ENCODE measurements at places on chromosomes 7 and 10. TPM values are rescaled to one million over a fixed set of nuclear protein-coding genes. Genes with fewer than 3 reads are reported as not detected.

DNA sequence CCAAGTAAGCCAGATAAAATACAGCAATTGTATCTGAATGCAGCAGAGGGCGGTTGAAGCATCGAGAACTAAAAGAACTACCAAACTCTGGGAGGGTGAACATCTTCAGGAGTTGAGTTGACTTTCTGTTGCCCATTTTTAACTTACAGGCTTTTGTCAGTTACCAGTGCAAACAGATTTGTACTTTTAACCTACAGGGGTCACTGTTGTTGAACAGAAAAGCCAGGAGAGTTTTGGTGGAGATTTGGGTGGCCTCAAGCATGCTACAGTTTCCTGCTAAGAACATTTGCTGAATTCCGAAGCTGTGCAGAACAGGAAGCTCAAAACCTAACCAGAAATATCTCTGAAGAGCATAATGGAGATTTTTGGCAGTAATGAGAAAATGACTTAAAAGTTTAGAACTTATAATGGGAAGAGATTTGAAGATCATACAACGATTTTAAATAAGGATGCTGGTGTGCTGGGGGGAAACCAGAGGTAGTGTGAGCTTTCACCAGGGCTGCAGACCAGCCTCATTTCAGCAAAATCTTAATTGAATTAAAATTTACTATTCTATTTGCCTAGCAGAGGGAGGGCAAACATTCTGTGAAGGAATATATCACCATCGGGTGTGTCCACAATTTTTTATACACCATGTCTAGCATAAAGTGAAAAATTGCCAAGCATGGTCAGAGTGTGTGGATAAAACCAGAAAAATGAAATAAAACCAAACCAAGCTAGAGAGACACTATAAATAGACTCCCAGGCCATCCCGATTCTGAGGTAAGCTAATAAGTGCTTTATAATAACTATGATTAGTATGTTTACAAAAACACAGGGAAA, 208.6 kb upstream of the CCDC6 start:
- DNase-seq = peak; percentile 60
- H3K4me1 ChIP-seq = no peaks in the 10 kb centered on the region
- no peak overlapping the region for H3K4me3 ChIP-seq
- no peaks in the 10 kb centered on the region for H3K36me3 ChIP-seq
- H3K27me3 ChIP-seq = no peaks in the 10 kb centered on the region

DNA sequence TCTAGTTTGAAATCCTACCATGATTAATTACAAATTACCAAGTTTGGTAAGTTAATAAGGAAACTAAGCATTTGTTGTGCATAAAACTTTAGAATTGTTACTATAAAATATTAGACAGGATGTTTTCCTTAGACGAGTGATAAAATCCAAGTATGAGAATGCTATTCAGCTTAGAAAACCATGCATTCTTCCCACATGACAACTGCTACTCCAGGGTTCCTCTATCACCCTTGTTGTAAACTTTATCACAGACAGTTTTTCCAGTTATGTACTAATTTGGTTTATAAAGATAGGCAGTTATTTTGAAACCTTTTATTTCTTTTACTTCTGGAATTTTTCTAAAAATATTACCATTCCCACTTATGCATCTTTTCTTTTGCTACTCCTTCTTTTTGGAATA, 52.0 kb downstream of the SIRT1 start:
- H3K4me1 ChIP-seq = no peaks in the 10 kb centered on the region
- no peaks in the 10 kb centered on the region for H3K27me3 ChIP-seq
- H3K27ac ChIP-seq = no peak overlapping the region
- H3K36me3 ChIP-seq = peaks cover 63% of the 10 kb centered on the region
- no peak for DNase-seq

- H3K27me3 ChIP-seq = no peaks in the 10 kb centered on the region
- H3K4me1 ChIP-seq = no peaks in the 10 kb centered on the region
- H3K4me3 ChIP-seq = no peak overlapping the region
- no peaks in the 10 kb centered on the region for H3K36me3 ChIP-seq
Measured at GRCh38 chr10:123912871-123913270, 21.3 kb upstream of the CPXM2 start.

DNA sequence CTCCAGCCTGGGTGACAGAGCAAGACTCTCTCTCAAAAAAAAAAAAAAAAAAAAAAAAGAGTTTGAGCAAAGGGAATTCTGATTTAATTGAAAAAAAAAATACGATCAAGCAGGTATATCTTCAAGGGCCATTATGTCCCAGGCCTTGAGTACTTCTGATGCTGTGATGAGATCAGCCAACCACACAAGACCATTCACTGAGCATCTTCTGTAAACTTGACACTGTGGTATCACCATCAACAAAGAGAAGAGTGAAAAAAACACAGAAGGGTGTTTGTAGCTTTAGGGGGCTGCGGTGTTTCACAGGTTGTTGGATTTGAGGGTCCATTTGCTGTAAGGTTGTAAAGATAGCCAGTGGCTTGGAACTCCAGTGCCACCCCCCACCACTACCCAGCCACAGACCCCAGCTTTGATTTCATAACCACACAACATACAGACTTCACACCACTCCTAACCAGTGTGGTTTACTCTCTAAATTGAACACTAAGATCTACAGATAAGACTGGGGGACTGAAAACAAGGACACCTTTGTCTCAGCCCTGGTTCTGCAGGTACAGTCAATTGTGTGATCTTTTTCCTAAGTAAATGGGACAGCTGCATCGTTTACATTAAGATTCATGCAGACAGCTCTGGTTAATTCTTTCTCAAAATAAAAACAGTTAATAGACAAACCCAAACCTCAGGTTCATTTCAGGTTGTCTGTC, 66.4 kb downstream of the CDC123 start:
- H3K4me1 ChIP-seq = no peaks in the 10 kb centered on the region
- H3K4me3 ChIP-seq = no peak overlapping the region

- H3K36me3 ChIP-seq = no peaks in the 10 kb centered on the region
- H3K4me3 ChIP-seq = no peak overlapping the region
- no peaks in the 10 kb centered on the region for H3K27me3 ChIP-seq
- no peaks in the 10 kb centered on the region for H3K4me1 ChIP-seq
- DNase-seq = no peak
Measured at GRCh38 chr10:52744057-52744805, 28.4 kb downstream of the MBL2 start.

The DNAJC1 gene
- 30.4 TPM for total RNA-seq

DNA sequence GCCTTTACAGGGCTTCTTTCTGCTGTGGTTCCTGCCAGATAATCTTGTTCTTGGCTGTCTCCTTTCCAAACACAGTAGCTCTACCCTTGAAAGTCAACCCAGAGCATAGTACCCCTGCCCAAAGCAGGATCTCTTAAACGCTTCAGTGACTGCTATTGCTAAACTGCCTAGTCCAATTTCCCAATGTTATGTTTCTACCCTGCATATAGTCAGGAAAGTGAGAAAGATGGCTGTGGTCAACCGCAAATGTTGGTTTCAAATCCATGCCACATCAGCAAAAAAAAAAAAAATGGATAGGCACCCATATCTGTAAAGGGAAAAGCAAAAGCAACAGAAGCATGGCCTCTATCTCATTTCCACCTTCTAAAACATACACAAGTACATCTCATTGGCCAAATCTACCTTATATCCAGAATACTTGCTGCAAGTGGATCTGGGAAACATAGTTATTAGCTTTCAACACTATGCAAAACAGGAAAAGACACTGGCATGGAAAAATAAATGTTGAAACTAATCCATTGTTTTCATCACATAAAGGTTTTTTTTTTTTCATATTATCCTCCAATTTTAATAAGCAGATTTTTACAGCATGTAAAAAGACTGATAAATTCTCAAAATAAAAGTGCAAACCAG, 59.8 kb downstream of the DNAJC1 start:
- H3K36me3 ChIP-seq = no peaks in the 10 kb centered on the region
- H3K27me3 ChIP-seq = no peaks in the 10 kb centered on the region
- no peak overlapping the region for H3K27ac ChIP-seq
- no peak overlapping the region for H3K4me3 ChIP-seq
- no peak for DNase-seq

The CYP3A7 gene
- not detected for total RNA-seq

GRCh38 chr7:110623436-110623835, 467.5 kb upstream of the LRRN3 start:
- DNase-seq = no peak
- no peak overlapping the region for H3K4me3 ChIP-seq
- H3K4me1 ChIP-seq = no peaks in the 10 kb centered on the region
- no peaks in the 10 kb centered on the region for H3K27me3 ChIP-seq
- no peaks in the 10 kb centered on the region for H3K36me3 ChIP-seq
- no peak overlapping the region for H3K27ac ChIP-seq

The TNKS2 gene
- 61.7 TPM for total RNA-seq

GRCh38 chr10:91007655-91008054, 86.8 kb upstream of the ANKRD1 start:
- no peaks in the 10 kb centered on the region for H3K36me3 ChIP-seq
- H3K4me1 ChIP-seq = no peaks in the 10 kb centered on the region
- DNase-seq = no peak
- H3K27me3 ChIP-seq = no peaks in the 10 kb centered on the region
- H3K27ac ChIP-seq = no peak overlapping the region

DNA sequence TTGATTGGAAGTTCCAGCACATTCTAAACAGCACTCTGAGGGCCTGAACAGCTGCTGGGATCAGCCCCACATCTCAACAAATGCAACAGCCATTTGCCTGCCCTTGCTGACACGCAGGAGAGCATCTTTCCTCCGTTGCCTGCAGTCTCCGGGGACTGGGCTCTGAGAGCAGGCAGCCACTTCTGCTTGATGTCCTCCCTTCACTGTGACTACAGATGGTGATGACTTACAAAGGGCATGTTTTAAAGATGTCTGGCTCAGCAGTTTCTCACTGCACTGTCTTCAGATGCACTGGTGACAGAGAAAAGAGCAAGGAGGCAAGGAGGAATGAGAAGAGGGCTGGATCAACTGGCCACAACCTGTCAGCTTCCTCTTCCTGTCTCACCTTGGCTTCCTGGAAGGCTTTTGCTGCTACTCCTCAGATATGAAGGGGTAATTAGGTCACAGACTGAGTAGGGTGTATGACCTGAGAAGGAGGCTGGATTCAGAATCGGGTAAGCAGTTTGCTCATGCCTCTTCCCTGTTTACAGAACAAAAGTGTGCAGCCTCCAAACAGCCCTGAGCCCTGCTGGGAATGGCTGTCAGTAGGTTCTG, 143.5 kb upstream of the GHITM start:
- DNase-seq = no peak
- no peaks in the 10 kb centered on the region for H3K36me3 ChIP-seq
- H3K4me3 ChIP-seq = no peak overlapping the region
- no peaks in the 10 kb centered on the region for H3K27me3 ChIP-seq
- H3K4me1 ChIP-seq = no peaks in the 10 kb centered on the region

The CHAT gene
- total RNA-seq = not detected

- H3K27ac ChIP-seq = no peak overlapping the region
- H3K4me3 ChIP-seq = no peak overlapping the region
- no peaks in the 10 kb centered on the region for H3K36me3 ChIP-seq
- H3K4me1 ChIP-seq = no peaks in the 10 kb centered on the region
Measured at GRCh38 chr7:14294637-14295036, 305.2 kb upstream of the ETV1 start.

GRCh38 chr7:114663502-114663901, 248.9 kb downstream of the FOXP2 start:
- H3K36me3 ChIP-seq = no peaks in the 10 kb centered on the region
- no peak for DNase-seq
- H3K27ac ChIP-seq = no peak overlapping the region

The C10orf105 gene
- 0.27 TPM for total RNA-seq

The GTPBP4 gene
- total RNA-seq = 34.6 TPM

- H3K27me3 ChIP-seq = no peaks in the 10 kb centered on the region
- H3K4me1 ChIP-seq = no peaks in the 10 kb centered on the region
- H3K36me3 ChIP-seq = no peaks in the 10 kb centered on the region
- no peak overlapping the region for H3K4me3 ChIP-seq
- no peak overlapping the region for H3K27ac ChIP-seq
- DNase-seq = no peak
Measured at GRCh38 chr7:3466261-3466660, 165.2 kb downstream of the SDK1 start.

The CLRN3 gene
- not detected for total RNA-seq

The OR2F2 gene
- not detected for total RNA-seq

DNA sequence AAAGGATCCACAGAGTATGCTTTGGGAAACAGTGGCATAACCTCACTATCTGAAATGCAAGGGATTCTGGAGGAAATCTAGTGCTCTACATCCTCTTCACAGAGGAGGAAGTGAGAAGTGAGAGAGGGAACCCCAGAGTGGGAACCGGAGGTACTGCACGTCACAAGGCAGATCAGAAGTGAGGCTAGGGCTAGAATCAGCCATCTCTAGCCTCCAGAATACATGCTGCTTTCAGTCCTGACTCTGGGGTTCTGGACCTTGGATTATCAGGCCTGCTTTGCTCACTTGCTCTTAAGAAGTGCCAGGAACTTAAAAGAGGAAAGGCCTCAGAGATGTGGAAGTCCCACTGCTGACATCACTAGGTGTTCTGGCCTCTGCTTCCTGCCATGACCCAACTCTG, 25.7 kb downstream of the ZNF503 start:
- H3K4me1 ChIP-seq = no peaks in the 10 kb centered on the region
- H3K4me3 ChIP-seq = no peak overlapping the region
- H3K27ac ChIP-seq = no peak overlapping the region
- H3K36me3 ChIP-seq = no peaks in the 10 kb centered on the region
